ENCODE measurements at places on chromosomes 7 and 10. TPM values are rescaled to one million over a fixed set of nuclear protein-coding genes. Genes with fewer than 3 reads are reported as not detected.

Gene ANXA8L1
- 3.4 TPM for total RNA-seq

Gene CYP3A4
- not detected for total RNA-seq

Gene GRID2IP
- total RNA-seq, result 0.21 TPM

Gene PLXDC2
- 12.0 TPM for total RNA-seq

Gene LRRC18
- total RNA-seq, result 0.18 TPM

Gene MCM10
- 21.1 TPM for total RNA-seq

Gene UPP1
- 25.3 TPM for total RNA-seq

DNA sequence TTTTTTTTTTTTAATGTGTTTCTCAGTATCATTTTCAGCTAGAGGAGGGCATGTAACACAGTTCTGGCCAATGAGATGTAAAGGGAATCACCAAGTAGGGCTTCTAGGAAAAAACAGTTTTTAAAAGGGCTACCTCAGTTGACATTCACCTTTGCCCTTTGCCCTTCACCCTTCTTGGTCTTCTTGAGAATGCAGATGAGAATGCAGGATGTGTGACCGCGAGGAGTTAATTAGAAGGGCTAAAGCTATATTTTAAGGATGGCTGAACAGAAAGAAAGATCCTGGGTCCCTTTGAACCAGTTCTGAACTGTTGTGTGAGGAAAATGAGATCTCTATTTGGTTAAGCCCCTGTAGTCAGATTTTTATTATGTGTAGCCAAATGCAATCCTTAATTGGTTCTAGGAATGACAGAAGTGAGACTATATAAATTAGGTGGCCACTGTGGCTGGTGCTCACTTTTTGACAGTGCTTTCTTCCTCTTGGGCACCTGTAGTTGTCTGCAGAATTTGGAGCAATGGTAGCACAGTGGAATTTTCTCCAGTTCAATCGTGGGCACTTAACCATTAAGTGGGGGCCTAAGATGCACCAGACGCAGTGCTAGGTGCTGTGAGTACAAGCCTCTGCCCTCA lies 21.1 kb upstream of the TOMM7 start:
- ATAC-seq, result no peak

GRCh38 chr7:149377386-149377785 lies 83.5 kb downstream of the ZNF777 start:
- no peak for ATAC-seq

DNA sequence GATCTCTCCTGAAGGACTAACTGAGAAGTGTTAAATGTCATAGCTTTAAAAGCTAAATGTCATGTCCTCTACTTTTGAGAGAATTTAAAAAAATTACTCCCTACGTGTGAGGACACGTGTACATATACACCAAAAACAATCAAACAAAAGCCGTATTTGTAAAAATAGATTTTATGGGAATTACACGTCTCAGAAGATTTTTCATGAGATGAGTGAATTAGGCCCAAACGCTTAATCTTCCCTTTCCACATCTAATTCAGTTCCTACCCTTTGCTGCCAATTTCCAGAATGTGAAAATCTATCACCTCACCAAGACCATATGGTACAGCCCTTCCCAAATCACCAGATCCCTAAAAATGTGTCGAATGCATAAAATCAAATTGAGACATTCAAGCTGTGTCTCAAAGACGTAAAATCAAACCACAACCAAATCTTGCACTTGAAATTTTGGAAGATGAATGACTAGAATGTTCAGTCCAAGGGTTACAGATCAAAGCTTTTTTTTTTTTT lies 1.0 kb upstream of the CTTNBP2 start:
- no peak for ATAC-seq

DNA sequence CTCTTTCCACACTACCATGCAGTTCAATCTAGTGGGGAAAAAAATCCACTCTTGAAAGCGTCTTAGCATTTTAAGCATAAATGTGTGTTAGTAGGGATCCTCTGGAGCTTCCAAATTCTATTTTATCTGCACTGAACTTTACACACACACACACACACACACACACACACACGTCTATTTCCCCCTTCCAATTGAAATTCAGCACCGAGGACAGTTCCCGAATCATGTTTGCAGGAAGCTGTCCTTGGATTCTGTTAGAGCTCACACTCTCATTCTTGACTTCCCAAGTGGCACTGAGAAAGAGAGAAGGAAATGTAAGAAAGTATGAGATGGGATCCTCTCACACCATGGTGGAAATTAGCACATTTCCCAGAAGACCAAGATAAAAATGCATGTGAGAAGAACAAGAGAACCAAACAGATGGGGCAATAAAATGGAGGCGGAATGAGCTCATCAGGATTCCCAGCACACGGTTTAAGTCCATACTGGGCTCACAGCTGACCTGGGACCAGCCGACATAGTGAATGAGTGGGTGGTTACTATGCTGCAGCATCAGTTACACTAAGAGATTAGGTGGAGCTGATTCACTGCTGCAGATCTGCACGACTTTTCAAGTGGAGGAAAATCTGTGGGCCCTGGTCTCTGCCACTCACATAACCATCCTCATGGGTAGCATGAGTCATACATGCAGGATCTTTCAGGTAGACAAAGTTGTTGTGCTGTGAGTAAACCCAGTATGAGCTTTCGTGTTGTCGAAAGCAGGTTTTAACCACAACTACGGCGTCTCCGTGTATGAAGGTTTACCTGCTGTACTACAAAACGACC lies 3.3 kb upstream of the NPTX2 start:
- no peak for ATAC-seq

GRCh38 chr7:7786595-7786994 lies 68.2 kb upstream of the RPA3 start:
- no peak for ATAC-seq

DNA sequence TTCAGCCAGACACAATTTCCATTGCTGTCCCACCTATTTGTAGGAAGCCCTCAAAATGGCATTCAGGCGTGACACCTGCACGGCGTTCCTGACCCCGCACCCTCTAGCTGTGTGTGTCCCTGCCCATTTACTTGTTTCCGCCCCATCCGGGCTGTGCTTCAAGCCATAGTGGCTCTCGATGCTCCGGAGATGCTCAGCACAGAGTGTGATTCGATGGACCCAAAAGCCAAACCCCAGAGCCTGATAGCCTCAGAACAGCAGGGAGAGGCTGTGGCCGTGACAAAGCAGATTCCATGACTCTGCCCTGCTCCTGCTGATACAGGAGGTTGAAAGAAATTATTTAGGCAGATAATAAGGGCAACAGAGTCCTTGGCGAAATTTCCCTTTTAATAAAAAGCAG lies 13.4 kb downstream of the BUD31 start:
- ATAC-seq, result no peak

DNA sequence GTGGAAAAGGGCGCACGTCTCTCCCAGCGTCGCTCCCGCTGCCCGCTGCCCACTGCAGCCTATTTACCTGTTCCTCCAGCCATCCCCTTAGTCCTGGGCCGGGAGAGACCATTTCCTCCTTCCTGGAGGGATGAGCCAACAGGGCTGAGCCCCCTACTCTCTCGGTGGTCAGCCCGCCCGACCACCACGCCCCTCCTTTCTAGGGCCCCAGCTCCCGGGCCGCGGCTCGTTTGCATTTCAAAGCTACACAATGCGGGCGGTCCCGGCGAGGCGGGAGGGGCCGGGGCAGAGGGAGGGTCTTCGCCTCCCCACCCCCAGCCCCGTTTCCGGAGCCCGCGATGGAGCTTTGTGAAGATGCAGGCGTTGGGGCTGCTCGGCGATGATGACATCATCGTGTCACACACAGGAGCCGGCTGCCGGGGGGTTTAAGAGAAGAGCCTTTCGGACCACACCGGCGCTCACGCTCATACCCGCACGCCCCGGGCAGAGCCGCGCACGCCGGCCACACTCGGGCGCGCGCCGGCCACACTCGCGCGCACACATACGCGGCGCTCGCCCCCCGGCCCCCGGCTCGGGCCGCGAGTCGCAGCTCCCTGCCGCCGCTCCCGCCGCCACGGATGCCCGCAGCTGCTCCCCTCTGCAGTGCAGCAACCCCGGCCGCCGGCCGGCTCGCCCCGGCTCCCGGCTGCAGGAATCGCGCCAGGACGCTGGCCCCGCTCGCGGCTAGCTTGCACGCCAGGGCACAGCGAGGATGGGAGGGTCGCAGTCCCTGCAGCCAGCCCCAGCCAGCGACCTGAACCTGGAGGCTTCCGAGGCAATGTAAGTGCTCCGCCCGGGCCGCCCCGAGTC lies 107.7 kb upstream of the BTBD16 start:
- peak; percentile 76 for ATAC-seq

DNA sequence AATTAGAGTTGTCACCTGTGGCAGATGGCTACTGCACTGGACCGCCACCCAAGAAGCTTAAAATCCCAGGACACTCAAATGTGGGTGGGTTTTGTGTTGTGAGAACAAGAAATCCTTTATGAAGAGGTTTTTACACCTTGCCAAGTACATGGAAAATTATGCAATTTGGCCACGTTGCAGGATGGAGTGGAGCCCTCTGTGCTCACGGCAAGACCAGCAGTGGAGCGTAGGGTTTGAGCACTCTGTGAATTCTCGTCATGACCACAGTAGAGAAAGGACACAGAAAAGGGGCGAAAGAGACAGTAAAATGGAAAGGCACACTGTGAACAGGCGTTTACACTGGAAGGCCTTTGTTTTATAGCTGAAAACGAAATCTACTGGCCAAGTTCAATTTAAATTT lies 222.6 kb downstream of the ADARB2 start:
- no peak for ATAC-seq

DNA sequence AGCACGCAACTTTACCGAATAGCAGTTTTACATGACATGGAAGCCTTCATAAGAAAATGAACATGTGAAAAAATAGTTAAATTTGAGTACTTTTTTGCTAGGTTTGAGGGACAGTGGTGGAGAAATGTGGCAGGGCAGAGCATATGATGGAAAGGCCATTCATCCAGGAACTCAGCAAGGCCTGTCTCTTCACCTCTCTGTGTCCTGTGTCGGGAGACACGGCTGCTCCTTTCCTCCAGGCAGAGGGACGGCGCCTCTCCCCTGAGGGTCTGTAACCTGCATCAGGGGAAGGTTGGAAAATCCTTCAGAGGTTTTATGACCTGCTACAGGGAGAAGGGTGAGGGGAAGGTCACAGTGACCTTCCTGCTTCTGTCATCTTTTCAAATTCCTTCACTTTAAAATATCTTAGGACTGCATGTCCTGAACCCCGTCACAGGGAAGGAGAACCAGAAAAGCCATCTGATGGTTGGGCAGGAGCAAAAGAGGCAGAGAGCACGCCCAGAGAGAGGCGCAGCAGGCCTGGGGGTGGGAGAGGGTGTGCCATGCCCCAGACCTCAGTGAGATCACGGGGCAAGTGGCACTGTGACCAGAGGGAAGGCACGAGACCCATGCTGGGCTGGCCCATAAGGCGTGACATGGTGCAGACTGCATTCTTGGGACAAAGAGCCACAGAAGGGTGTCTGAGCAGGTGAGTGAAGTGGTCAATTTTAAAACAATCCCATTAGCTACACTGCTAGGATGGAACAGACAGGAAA lies 44.0 kb downstream of the GSDME start:
- ATAC-seq, result no peak

DNA sequence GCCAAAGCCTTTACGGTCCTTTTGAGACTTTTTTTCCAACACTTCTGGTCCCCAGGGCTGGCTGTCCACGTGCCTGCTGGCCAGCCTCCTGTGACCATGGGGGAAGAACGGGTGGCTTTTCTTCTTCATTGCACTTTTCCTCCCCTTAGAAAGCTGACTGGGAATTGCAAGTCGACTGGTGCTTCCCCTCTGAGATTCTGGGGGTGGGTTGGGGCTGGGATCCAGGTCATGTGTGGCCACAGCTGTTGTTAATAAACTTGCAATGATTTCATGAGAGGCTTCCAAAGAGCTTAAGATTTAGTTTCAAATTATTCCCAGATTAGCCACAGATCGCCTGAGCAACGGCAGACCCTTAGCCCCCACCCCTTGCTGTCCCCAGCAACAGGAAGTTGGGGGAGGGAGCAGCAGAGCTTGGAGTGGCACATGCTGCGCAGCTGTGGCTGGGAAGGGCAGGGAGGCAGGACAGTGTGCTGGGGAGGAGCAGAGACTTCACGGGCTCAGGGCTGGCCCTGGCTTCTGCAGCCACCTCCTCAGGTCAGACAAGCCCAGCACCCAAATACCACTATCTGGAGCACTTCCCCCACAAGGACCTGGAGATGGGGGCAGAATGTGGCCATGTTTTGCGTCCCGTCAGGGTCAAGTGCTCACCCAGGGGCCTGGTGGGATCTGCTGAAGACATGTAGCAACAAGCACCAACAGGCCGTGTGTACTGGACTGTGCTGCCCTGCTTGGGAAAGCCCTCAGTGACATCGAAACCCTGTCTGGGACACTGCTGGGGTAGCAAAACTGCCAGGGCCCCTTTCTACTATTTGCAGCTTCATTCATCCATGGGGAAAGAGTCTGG lies 147.1 kb downstream of the RNF216 start:
- ATAC-seq, result peak; percentile 78

- ATAC-seq, result no peak
These were observed 184.0 kb downstream of the FANK1 start for GRCh38 chr10:126080291-126080825.

- no peak for ATAC-seq
These were observed 235.2 kb downstream of the ZMYND11 start for GRCh38 chr10:370449-370825.

- ATAC-seq, result no peak
These were observed 52.6 kb downstream of the PTEN start for GRCh38 chr10:87915989-87916388.

GRCh38 chr10:70621503-70622078 lies 19.1 kb upstream of the PRF1 start:
- ATAC-seq, result no peak

DNA sequence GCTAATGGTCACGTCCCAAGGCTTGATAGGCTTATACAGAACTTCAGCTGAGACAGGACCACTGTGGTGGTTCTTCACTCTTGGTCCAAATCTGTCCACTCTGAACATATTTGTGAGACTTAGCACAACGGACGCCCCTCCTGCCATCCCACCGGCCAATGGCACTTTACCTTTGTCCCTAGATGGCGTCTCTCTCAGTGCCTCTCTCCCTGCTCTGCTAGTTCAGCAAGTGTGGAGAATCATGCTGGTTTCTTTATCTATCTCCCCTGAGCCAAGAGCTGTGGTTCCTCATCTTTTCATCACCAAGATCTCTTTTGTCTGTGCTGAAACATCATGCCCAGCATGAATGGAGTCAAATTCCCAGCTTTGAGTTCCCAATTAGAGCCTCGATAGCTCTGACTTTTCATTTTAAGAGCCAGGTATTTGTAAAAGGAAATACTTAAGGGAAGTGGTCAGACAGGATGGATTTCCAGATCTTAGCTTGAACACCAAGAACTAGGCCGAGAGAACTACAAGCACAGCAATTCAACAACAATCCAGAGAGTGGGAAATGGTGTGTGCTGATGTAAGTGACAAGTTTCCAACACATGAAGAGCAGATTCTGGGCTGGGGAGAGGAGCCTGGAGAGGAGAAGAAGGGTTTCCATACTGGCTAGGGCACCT lies 69.5 kb downstream of the ZNF800 start:
- ATAC-seq, result no peak

DNA sequence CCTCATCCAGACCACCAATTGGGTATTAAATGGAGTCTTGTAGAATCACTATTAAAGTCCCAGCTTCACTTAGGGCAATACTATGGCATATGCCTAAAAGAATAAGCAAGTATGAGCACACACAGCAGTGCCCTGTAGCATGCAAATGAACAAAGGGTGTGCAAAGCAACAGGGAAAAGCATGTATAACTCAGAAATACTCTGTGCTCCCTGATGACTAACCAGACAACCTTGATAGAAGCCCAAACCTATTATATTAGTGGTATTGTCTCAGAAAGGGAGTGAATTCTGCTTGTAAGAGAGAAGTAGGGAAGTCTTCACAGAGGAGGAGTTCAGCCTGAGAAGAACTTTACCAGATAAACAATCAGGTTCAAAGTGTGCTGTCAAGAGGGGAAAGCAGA lies 131.2 kb downstream of the DGKI start:
- no peak for ATAC-seq

Measured in motor neuron (in vitro differentiated cells).